Naive thymus-derived CD4-positive, alpha-beta T cell (primary cell): ENCODE measurements at places on chromosomes 13 and 19.

DNA sequence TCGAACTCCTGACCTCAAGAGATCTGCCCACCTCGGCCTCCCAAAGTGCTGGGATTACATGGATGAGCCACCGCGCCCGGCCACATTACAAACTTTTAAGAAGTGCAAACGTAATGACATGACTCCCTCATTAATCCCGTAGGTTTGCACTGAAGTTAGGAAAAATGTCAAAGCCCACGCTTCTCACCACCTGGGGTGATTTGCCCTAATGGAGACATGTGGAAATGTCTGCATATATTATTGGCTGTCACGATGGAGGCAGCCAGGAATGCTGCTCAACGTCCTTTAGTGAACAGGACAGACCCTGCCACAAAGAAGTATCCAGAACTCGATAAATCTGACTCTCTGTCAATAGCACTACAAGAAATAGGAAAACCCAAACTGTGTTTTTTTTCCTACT is 21.0 kb downstream of the NLRP9 start:
- DNase-seq = no peak

GRCh38 chr13:45198924-45199323 is 1.9 kb downstream of the KCTD4 start:
- DNase-seq = no peak

DNA sequence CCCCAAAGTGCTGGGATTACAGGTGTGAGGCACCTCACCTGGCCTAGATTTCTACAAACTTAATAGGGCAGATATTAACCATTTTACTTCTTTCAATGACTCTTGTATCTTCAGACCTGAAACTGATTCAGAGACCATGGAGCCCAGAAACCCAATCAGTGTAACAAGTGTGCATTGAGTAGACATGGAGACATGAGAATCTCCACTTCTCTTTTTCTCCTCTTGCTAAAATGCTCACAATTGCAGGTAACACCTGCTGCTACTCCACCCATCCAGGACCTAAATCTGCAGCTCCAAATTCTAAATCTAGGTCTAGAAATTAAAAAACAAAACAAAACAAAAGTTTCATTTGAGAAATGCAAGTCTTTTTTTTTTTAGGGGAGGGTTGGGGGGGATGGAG is 42.2 kb upstream of the ZNF681 start:
- no peak for DNase-seq

DNA sequence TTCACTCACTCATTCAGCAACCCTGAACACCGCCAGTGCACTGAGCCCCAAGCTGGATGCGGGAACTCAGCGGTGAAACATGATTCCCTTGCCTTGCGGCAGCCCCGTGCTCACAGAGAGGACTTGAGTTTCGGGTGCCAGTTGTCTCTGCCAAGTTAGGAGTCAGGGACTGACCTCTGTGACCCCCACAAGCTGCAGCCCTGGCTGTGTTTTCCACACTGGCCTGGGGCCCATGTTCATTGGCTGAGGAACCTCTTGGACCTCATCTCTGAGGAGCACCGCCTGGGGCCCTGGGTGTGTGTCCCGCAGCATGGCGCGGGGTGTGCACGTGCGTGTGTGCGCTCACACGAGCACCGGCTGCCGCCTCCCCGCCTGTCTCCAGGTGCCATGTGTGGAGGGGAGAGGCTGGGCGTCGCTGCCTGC is 31.0 kb downstream of the CAPN12 start:
- DNase-seq = no peak

DNA sequence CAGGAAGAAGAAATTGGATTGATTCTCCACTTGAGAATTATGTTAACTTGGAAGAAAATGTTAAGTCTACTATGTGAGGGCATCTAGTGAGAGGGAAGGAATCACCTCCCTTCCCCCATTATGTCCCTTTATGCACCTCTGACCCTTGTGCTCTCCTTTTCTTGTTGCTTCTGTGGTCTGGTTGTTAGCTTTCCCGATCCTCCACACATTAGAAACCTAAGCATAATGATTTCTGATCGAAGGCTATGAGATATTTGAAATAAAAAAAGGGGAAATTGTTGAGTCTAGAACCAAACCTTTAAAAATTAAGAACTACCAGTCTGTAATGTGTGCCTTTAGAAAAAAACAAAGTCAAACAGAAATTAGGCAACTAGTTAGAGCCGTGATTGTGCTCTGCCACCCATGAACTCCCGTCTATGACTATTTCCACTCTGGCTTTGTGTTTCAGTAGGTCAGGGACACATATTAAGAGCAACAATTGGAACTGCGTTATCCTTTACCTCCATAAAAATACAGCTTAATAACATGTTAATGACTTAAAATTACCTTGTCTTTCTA is 463 bp upstream of the GPC6 start:
- DNase-seq = no peak

- DNase-seq = no peak
Observed at GRCh38 chr13:86569119-86569518, 769.9 kb upstream of the SLITRK6 start.

GRCh38 chr19:6260912-6261650 is 18.7 kb downstream of the MLLT1 start:
- DNase-seq = no peak

DNA sequence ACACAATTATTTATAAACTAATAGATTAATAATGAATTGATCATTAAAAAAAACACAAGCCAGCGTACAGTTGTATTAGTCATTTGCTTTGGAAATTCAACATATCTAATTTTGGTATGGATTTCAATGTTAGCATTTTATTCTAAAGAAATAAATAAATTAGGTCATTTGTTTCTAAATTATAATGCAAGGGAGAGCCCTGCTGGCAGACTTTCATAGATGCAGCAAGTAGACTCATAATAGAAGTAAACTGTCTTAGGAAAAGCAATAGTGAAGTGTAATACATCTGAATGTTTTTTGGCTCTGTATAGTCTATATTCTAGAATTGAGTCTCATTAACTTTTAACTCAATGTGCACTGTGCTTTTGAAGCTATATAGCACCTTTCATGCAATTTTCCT is 982.4 kb upstream of the MIR17HG start:
- no peak for DNase-seq

GRCh38 chr19:29259153-29259552 is 46.2 kb upstream of the UQCRFS1 start:
- DNase-seq = no peak

GRCh38 chr13:108669381-108669780 is 40.0 kb downstream of the MYO16 start:
- DNase-seq = no peak

GRCh38 chr13:75222031-75222430 is 259.9 kb downstream of the TBC1D4 start:
- no peak for DNase-seq

DNA sequence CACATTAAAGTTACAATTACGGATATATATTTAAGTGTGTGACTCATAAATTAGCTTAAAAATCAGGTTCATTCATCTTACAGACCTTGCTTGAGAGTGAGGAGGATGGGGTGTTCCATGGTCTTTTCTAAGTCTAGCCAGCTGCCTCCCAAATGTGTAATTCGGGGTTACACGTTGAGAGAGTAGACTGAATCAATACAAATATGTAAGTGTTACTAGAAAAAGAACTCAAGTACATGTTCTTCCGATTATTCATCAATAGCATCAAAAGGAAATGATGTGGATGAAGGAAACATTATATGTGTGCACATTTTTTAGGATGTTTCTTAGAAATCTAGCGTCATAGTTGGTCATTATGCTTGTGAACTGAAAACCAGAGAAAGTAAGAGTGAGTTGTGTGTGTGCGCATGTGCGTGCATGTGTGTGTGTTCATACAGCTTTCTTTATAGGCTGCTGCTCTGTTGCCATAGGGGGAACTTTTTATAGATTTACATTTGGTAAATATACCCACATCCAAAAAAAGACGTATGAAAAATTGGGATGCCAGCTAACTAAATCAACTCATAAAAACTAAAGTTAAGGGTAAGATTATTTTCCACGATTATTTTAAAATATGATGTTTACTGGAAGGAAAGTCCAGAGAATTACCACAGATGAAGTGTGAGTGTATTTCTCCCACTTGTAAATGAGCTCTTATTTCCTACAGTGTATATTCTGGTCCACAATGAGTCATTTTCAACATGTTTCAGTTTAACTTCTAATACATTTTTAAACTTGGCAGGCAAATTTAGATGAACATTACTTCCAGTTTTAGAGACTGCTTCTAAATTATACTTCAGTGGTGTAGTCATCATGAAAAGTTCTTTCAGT is 82.4 kb downstream of the PIBF1 start:
- DNase-seq = no peak

GRCh38 chr19:31678421-31678820 is 329.2 kb upstream of the TSHZ3 start:
- no peak for DNase-seq

- DNase-seq = no peak
Observed at GRCh38 chr19:42455621-42456081, 12.9 kb upstream of the CXCL17 start.

- no peak for DNase-seq
Observed at GRCh38 chr19:34189917-34190425, 17.7 kb downstream of the LSM14A start.

DNA sequence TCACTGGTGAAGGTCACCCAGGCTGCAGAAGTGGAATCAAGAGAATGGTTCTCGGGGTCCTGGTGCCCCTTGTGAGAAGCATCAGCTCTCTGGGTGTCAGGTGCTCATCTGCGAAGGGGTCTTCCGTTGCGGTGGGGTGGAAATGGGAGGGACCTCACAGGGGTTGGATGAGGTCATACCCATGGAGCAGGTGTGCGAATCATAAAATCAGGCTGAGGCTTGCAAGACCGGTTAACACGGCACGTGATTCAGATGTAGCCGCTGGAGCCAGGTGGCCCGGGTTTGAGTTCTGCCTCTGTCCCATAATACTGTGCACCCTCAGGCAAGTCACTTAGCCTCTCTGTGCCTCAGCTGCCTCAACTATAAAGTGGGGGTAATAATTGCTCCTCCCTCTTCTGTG is 3.9 kb upstream of the KLK15 start:
- no peak for DNase-seq

GRCh38 chr13:45315520-45316167 is 25.3 kb downstream of the TPT1 start:
- no peak for DNase-seq

- DNase-seq = peak; percentile 59
Observed at GRCh38 chr13:30615866-30616541, 1.7 kb upstream of the USPL1 start.

DNA sequence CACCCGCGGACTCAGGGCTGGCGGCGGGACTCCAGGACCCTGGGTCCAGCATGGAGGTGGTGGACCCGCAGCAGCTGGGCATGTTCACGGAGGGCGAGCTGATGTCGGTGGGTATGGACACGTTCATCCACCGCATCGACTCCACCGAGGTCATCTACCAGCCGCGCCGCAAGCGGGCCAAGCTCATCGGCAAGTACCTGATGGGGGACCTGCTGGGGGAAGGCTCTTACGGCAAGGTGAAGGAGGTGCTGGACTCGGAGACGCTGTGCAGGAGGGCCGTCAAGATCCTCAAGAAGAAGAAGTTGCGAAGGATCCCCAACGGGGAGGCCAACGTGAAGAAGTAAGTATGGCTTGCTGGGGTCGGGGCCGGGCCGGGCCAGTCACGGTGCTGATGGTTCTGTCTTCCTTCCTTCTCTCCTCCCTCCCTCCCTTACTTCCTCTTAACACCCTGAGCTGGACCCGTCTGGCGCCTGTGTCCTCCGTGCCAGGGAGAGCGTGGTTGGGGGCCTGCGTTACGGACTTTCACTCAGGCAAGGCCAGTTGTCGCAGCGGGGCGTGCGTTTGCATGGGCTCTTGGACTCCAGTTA is 1.4 kb downstream of the STK11 start:
- DNase-seq = no peak

DNA sequence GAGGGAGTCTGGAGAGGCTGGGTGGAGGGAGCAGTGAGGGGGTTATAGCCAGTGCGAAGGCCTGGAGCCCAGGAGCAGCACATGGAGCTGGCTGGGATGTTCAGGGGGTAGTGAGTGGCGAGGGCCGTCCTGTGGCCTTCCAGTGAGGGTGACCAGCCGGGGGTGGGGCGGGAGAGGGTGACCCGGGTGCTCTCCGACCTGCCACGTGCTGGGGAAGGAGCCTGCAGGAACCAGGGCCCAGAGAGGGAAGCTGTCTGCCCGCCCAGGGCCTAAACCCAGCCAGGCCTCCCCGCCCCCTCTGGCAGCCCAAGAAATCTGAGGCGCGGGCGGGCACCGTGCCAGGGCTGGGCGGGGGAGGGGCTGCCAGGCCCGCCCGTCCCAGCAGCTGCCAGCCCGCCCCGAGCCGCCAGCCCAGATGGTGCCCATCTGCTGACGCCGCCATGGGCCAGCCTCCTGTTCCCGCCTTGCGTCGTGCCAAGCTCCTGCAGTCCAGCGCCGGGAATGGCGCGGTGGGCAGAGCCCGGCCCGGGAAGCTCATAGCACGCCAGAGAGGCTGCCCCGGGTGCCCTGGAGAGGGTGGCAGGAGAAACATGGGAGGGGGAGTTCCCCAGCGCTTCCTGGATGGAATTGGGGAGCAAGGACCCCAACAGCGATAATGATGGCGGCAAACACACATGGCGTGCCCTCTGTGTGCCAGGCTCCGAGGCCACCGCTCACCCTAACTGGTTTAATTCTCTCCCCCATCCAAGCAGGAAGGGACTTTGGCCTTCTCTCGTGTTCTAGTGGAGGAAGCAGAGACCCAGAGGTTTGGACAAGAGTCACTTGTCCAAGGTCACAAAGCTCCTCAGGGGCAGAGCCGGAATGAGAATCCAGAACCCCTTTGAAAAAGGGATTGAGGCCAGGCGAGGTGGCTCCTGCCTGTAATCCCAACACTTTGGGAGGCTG is 21.5 kb downstream of the NFIC start:
- DNase-seq = no peak

DNA sequence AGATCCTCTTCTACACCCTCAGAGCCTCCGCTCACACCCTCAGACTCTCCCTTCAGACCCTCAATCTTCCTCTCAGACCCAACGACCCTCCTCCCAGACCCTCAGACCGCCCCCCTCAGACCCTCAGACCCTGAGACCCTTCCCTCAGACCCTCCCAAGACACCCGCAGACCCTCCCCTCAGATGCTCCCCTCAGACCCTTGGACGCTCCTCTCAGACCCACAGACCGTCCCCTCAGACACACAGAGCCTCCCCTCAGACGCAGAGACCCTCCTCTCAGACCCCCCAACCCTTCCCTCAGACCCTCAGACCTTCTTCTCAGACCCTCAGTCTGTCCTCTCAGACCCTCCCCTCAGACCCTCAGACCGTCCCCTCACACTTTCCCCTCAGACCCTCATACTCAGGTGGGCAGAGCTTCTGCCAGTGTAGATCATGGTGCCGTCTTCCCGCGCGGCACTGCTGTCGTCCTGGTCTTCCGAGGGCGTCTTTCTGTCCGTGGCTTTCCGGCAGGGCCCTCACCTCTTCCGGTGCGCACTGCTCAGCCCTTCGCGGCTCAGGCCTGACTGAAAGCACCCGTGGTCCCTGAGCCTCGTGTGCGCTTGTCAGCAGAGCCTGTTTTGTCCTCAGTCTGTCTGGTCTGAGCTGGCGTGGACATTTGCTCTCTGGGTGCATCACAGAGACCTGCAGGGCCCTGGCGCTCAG is 18.9 kb upstream of the TFDP1 start:
- DNase-seq = no peak

GRCh38 chr13:98253526-98253925 is 76.5 kb upstream of the RNF113B start:
- no peak for DNase-seq
